Memory B cell (primary cell): ENCODE measurements at places on chromosomes 7 and 10.
A peak's percentile ranks its signal among the peaks of the same experiment; 100 is the strongest.

- peaks cover 14% of the 10 kb centered on the region for H3K27me3 ChIP-seq
- DNase-seq, result no peak
- peak overlapping the region; percentile 50 for H3K4me3 ChIP-seq
- no peaks in the 10 kb centered on the region for H3K36me3 ChIP-seq
- no peak overlapping the region for H3K27ac ChIP-seq
- H3K4me1 ChIP-seq, result peaks cover 6% of the 10 kb centered on the region
These were observed 769 bp upstream of the ELFN1 start for GRCh38 chr7:1669064-1669951.

DNA sequence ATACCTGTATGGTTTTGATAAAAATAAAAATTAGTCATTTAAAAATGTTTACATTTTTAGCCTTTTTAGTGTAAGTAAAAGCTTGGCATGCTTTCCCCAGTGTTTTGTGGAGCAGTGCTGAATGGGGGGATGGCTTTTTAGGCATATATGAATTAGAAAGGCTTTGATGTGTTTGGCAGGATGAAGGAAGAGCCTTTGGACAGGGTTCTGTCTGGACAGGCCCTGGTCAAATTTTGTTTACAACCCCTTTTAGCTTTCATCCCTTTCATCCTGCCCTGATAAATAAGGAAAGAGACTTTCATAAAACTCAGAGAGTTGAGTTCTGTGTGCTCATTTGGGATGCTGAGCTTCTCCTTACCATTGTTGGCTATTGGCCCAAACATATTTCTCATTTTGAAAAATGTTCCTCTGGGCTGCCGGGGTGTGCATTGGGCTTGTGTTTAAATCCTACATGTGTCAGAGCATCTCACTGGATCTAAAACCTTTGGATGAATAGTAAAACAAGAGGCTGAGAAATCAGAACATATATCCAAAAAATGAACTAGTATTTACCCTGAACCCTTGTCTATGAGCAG, 68.1 kb upstream of the PHYHIPL start:
- H3K36me3 ChIP-seq, result no peaks in the 10 kb centered on the region
- no peaks in the 10 kb centered on the region for H3K27me3 ChIP-seq
- no peaks in the 10 kb centered on the region for H3K4me1 ChIP-seq
- DNase-seq, result no peak
- H3K27ac ChIP-seq, result no peak overlapping the region
- no peak overlapping the region for H3K4me3 ChIP-seq

DNA sequence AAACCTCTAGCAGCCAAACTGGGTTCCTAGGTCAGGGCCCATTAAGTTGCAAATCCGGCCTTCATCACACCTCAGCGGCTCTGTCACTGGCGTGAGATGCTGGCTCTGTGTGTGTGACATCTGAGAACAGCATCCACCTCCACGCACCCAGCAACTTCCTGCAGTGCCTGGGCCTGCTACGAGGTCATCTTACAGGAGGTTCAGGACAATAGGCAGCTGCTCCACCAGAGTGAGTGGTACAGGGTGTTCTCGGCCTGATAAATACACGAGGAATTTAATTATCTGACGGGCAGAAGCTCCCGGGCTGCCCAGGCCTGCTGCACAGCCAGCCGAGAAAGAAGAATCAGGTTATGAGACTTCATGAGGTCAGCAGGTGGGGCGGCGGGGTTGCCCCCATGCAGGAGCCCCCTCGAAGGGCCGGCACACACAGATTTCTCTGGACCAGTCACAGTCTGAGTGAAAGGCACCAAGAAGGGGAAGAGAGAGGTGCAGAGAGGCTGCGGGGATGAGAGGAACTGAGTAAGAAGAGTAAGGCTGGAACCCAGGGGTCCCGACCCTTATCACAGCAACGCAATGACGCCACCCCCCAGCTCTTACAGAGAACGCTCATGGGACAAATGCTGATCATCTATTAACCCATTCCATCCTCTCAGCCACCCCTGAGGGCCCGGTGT, 49.3 kb downstream of the CALML3 start:
- H3K36me3 ChIP-seq, result no peaks in the 10 kb centered on the region
- peaks cover 12% of the 10 kb centered on the region for H3K27me3 ChIP-seq
- H3K27ac ChIP-seq, result no peak overlapping the region
- no peak overlapping the region for H3K4me3 ChIP-seq
- no peak for DNase-seq

- peaks cover 4% of the 10 kb centered on the region for H3K4me1 ChIP-seq
- DNase-seq, result no peak
- peaks cover 15% of the 10 kb centered on the region for H3K27me3 ChIP-seq
- H3K36me3 ChIP-seq, result no peaks in the 10 kb centered on the region
- H3K27ac ChIP-seq, result no peak within 1 kb of the TSS
These were observed at the start of gene HABP2 for GRCh38 chr10:113552701-113553100. HABP2 (plus strand) TSS chr10:113553053; CDS start chr10:113553122, 69 bp downstream.

GRCh38 chr10:132834311-132834761, 48.4 kb upstream of the NKX6-2 start:
- H3K27ac ChIP-seq, result no peak overlapping the region

GRCh38 chr10:119189811-119190282, 11.2 kb upstream of the PRDX3 start:
- peaks cover 10% of the 10 kb centered on the region for H3K4me1 ChIP-seq
- H3K4me3 ChIP-seq, result no peak overlapping the region
- no peak for DNase-seq
- no peak overlapping the region for H3K27ac ChIP-seq
- no peaks in the 10 kb centered on the region for H3K27me3 ChIP-seq
- no peaks in the 10 kb centered on the region for H3K36me3 ChIP-seq

DNA sequence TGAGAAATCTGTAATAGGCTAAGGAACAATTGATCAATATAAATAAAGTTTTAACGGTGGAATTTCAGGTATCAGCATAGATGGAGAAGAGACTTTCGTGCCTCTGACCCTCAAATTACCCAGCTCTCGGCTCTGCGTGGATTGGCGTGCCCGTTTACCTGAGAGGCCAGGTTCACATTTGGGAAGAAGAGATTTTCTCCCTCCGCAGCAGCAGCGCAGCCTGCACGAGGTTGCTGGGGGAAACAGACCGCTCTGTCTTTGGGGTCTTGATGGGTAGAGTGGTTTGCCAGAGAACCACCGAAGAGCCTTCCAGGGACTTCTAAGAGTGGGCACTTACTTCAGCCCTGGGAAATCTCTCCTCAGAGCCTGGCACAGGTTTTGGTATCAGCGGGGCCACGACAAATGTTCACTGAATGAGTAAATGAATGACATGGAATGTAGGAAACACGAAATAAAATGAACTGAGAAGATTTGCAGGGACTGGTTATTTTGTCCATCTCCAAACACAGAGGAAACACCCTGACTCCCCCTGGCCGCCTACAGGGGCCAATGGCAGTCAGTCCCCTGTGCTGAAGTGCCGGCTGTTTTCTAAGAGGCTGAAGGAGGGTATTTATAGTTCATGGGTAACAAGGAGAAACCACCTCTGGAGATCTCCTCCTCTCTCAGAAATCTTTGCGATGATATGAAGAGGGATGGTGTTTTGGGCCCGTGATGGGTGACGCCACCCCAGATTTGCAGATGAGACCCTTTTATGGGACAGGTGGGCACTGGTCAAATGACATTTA, 338.5 kb downstream of the ADARB2 start:
- DNase-seq, result no peak
- H3K27ac ChIP-seq, result no peak overlapping the region
- peaks cover 7% of the 10 kb centered on the region for H3K27me3 ChIP-seq
- no peaks in the 10 kb centered on the region for H3K36me3 ChIP-seq
- H3K4me3 ChIP-seq, result no peak overlapping the region
